ENCODE measurements at places on chromosomes 6 and 20.

GRCh38 chr6:117668736-117669135, 6.5 kb upstream of the NUS1 start:
- no peak for DNase-seq

DNA sequence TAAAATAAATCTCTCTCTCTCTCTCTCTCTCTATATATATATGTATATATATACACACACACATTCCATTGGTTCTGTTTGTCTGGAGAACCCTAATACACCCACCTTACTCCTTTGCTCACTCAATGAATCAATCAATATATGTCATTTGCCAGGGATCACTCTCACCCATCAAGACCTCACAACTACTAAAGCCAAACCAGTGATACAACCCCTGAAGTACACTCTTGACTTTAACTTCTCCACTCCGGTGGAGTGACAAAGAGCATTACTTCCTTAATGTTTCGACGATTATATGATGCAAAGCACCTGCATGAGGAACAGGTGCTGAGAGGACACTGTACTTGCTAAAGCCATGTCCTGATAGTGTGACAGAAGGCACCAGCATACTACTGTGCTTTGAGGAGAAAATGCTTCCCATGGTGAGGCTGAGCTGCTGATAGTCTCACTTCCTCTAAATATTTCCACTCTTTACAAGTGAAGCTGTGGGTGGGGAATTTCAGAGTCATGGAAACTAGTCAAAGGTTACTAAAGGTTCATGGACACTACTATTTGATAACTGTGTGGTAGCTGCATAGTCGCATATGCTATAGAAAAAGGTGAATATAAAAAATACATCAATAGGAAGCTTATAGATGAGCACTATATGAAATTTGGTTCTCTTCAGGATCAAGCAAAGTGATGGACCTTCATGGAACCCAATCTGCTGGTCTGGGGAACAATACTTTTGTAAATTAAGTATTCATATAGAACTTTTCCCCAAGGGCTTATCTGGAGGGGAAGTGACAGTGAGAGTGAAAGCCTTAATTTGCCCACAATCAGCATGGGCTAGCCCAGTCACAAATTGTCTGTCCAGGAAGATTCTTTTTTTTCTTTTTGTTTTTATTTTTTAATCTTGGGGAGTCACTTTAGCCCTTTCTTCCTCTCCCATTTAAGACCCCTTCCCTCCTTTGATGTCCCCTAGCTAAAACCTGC, 141.9 kb upstream of the NEDD9 start:
- DNase-seq = no peak

DNA sequence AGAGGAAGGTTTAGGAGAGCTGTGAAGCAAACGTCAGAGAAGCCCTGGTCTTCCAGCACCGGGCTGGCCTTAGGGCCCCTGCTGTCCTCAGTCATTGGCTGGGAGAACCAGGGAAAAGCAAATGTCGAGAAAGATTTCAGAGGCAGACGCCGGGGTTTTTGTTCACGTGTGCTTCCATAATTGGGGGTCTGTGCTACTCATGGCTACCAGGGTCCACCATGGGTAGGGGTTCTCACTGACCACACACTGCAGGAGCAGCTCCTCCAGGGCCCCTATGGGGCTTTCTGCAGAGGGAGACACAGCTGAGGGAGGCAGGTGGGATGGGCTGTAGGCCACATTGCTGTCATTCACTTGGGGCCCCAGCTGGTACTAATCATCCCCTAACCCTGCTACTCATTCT, 291.8 kb upstream of the FOXQ1 start:
- no peak for DNase-seq

DNA sequence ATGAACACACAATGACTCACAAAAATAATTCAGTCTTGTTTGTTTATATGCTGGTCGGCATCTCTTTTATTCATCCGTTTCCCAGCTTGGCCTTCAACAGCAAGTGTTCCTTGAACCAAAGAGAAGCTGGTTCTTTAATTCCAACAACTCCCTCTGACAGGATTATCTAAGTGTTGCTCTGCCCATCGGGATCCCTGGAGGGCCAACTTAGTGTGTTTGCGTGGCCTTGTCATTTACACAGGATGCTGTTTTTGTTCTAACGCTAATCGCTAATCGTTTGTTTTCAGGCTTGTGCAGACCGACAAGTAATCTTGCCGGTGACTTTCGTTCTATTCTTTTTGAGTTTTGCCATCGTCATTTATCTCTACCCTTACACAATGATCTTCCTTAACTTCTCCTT, 267.4 kb upstream of the EXOC2 start:
- no peak for DNase-seq

GRCh38 chr20:63230800-63231268, 4.9 kb upstream of the BIRC7 start:
- peak; percentile 57 for DNase-seq

- peak; percentile 62 for DNase-seq
Observed at GRCh38 chr6:44151348-44152108, 7.1 kb upstream of the CAPN11 start.

- DNase-seq = no peak
Observed at GRCh38 chr20:62117658-62118057, 4.6 kb upstream of the LSM14B start.

GRCh38 chr20:665276-665675, 10.3 kb downstream of the SCRT2 start:
- DNase-seq = no peak

GRCh38 chr6:67030861-67031260, 1323.8 kb upstream of the EYS start:
- DNase-seq = no peak

DNA sequence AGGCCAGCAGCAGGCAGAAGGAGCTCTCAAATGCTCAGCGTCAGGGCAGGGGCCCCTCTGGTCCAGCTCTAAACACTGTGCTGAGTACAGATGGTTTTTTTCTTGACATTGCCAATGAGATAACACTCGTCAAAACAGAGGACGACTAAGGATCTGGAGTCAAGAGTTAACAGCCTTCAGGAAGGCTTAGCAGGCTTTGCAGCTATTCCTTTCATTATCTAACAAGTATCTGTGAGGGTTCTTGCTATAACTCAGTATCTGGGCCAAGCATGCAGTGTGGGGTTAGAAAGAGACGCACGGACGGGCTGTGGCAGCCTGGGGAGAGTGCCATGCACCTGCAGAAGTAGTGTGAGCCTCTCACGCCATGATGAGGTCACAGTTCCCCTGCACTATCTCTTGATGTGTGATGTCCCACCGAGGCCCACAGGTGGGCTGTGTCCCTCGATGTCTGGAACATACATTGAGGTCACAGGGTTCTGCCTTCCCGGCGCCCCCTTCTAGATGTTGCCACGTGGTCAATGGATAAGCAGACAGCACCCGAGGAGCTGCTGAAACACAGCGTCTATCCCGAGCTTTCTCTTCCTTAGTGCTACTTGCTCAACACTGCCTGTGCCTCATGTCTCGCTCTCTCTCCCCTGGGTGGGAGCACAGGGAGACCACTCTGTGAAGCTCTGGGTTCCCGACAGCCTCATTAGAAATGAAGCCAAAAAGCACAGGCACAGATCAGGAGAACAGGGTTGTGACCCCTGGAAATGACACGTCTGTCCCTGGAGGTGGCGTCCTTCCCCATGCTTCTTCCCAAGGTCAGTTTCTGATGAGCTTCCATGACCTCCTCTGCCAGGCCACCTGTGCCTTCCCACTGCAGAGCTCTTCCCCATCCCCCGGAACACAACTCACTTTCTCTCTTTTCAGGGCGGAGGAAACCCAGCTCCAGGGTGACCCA, 85.5 kb upstream of the RPS6KA2 start:
- DNase-seq = peak; percentile 13

DNA sequence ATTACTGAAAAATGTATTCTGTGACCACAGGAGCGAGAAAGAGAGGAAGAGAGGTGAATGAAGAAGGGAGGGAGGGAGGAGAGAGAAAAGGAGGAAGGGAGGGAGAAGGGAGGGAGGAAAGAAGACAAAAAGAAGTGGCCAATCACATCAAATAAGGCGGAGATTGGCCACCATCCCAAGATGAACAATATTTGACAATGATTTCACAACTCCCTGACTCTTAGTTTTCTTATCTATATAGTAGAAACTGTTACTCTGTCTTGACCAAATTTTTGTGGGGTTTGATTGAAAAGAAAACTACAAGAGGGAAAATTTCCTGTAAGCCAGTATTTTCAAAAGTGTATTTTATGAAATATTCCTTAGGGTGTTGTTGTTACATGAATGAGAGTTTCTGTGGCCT, 52.6 kb downstream of the FOXA2 start:
- no peak for DNase-seq

DNA sequence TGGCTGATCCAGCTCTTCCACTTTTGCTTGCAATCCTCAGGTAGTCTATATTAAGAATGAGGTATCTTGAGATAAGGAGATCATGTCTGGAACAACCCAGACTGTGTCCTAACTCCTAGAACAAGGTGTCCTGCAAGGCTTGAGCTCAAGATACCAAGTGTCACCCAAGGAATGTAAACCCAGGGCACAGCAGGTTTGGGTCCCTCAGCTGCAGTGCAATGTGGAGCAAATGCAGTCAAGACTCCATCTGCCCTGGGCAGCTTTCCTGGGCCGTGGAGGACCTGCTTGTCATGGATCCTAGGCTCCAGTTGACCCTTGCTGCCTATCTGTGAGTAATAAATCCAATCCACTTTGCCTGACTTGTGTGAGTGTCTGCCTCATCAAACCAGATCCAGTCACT, 166.1 kb downstream of the OTOR start:
- DNase-seq = no peak

DNA sequence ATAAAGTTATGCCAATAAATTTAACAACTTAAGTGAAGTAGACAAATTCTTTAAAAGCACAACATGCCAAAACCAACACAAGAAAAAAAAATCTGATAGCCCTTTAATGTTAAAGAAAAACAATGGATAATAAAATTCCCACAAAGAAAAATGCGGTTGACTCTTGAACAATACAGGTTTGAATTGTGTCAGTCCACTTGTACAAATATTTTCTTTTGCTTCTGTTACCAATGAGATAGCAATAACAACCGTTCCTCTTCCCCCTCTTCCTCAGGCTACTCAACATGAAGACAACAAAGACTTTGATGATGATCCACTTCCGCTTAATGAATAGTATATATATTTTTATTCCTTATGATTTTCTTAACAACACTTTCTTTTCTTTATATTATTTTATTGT, 283.9 kb upstream of the MAN1A1 start:
- DNase-seq = no peak

DNA sequence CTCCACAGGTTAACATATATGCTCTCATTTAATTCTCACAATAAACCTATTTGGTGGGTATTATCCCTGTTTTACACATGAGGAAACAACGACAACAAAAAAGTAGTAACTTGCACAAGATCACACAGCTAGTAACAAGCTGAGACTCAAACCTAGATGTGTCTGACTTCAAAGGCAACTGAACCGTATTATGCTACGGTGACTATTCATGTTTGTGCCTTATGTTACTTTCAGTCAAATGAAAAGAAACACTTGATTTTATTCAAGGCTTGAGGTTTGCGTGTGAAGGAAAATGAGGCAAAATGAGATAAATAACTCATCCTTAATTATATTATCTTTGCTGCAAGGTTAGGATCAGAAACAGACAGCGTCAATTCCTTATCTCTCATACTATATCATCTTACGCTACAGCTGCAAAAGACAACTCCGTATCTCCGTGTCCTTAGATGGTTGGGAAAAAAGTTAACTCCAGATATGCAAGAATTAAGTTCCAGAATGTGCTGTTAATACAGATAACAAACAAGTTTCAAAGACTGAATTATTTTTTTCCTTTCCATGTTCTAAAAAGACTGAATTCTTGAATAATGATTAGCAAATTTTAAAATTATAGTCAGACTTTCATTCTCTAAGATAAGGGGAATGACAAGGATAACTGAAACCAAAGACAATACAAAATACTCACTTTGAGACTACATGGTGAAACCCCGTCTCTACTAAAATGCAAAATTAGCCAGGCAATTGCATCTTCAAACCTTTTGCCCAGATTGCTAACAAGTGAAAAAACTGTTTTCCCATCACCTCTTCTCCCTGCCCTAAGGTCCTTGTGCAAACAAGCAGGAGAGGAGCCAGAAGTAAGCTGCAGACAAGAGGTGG, 27.8 kb downstream of the STAU1 start:
- no peak for DNase-seq

DNA sequence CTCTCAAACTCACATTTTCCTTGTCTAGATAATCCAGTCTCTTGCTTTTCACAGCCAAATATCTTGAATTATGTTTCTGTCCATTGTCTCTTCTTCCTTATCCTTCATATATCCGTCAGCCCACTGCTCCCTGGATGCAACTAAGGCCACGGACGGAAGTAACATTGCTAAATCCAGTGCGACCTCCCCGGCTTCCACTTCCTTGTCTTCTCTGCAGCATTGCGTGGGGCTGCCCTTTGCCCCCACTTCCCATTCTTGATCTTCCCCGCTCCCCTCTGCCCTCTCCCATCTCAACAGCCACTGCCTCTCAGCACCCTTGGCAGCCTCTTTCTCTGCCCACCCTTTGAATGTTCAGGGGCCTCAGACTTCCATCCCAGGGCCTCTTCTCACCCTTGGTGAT, 190.4 kb upstream of the UST start:
- DNase-seq = no peak

DNA sequence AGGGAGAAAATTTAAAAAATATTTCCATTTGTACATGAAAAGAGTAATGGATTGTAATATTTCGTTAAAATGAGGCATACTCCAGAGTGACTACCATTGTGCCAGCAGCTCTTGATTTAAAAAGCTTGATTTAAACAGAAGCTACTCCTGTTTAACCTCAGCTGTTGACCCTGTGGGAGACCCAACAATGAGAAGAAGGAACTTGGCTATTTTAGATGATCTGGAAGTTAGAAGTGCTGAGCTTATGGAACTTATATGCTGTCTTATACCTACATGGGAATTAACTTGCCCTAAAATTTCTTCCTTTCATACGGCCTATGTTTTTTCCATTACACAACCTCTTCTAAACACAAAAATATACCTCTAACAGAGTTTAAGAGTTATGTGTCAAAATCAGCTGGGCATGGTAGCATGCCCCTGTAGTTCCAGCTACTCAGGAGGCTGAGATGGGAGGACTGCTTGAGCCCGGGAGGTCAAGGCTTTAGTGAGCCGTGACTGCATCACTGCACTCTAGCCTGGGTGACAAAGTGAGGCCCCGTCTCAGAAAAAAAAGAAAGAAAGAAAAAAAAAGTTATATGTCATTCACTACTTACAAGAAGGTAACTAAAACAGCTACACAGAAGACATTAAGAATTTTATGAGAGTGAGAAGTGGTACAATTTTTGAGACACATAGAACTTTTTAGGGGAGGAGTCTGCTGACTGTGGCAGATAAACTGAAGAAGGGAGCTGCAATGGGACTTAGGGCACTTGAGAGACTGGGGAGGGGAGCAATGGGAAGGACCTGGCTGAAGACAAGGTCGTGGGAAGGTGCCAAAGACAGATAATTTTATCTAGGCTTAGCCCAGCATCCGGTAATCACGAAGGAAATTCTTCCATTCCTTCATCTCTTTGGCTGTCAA, 139.9 kb downstream of the MYB start:
- no peak for DNase-seq

Measured in right kidney (tissue), 9 donors.